ENCODE measurements at places on chromosomes 13 and 19.
A peak's percentile ranks its signal among the peaks of the same experiment; 100 is the strongest.

DNA sequence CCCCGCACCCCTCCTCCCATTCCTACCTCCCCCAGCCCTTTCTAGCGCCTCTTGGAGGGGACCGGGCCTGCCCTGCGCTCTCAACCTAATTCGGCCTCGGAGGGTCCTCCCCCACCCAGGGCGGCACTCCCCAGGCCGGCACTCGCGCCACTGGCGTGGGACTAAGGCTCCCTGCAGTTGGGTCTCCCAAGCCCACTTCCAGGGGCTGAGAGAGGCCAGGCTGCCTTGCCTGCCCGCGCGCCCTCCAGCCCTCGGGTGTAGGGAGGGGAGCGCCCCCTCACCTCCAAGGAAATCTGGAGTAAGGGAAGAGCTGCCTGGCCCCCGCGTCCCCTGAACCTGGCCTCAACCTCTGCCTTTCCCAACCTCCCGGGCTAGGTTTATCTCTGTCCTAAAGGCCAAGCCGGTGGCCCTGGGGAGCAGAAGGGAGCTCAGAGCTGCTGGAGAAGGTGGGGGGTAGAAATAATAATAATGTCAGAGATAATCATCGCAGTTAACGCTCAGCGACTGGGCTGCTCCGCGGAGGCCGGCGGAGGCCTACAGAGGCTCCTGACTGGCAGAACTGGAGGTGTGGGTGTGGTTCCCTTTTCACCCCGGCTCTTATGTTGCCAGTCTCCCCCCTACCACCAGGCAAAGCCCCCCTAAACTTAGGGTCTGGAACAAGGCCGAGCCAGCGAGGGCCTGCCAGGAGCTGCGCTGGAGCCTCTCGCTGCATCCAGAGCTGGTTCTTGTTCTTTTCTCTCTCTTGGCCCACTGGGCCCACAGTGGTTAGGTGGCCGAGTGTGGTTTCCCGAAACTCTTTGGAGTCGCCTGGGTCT lies 9.6 kb downstream of the ZIC2 start:
- no peak for DNase-seq

GRCh38 chr19:17751912-17752273 lies 616 bp downstream of the FCHO1 start:
- no peak for DNase-seq

DNA sequence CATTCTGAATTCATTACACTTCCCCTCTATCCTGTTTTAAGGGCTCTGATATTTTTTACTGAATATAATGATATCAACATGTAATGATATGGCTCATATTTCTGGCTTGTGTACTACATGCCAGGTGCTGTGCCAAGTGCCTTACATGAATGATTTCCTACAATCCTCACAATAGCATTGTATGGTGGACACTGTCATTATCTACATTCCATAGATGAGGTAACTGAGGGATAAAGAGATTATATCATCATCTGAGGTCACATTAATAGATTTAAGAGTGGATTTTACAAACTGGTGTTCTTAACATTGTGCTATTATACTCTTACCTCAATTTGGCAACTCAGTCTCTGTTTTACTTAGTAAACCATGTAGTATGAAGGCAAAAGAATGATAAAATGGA lies 502.0 kb downstream of the LIG4 start:
- no peak for DNase-seq

GRCh38 chr13:28282451-28282850 lies 144.1 kb downstream of the PAN3 start:
- DNase-seq, result no peak

GRCh38 chr13:30312904-30313303 lies 5.6 kb upstream of the KATNAL1 start:
- DNase-seq, result no peak

DNA sequence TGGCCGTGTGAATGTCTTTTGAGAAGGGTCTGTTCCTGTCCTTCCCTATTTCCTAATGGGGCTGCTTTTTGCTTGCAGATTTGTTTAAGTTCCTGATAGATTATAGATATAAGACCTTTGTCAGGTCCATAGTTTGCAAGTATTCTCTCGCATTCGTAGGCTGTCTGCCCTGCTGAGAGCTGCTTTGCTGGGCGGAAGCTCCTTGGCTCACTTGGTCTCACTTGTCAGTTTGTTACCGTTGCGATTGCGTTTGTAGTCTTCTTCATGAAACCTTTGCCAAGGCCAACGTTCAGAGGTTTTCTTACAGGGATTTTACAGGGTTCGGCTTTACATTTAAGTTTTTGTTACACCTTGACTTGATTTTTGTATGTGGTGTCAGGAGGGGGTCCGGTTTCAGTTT lies 44.0 kb upstream of the TFDP1 start:
- no peak for DNase-seq

GRCh38 chr13:105702441-105702840 lies 833.0 kb downstream of the EFNB2 start:
- no peak for DNase-seq

DNA sequence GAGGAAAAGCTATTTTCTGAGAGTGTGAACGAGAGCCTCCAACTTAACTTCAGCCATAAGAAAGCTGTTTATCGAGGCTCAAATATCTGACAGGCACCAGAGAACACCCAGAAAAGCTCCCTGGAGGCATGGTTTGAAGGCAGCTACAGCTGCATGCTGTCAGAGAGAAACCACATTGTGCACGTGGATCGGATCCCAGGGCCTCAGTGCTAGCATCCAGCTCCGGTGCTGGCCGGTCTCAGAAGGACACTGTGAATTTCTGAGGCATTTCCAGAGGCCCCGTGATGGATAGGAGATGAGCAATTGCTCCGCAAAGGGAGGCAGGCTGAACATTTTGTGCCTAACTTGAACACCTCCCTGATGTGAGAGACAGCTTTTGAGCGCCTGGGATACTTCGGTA lies 315.7 kb downstream of the FGF9 start:
- DNase-seq, result no peak

- DNase-seq, result no peak
Observed at GRCh38 chr13:42760951-42761350, 20.4 kb upstream of the FAM216B start.

GRCh38 chr19:53792721-53793433 lies 31.2 kb downstream of the NLRP12 start:
- DNase-seq, result peak; percentile 60

- DNase-seq, result no peak
Observed at GRCh38 chr13:20206065-20206697, 13.4 kb upstream of the GJB2 start.

GRCh38 chr13:114049026-114049425 lies 75.2 kb upstream of the C13orf46 start:
- no peak for DNase-seq

GRCh38 chr19:19909654-19910053 lies 8.9 kb downstream of the ZNF93 start:
- DNase-seq, result no peak

DNA sequence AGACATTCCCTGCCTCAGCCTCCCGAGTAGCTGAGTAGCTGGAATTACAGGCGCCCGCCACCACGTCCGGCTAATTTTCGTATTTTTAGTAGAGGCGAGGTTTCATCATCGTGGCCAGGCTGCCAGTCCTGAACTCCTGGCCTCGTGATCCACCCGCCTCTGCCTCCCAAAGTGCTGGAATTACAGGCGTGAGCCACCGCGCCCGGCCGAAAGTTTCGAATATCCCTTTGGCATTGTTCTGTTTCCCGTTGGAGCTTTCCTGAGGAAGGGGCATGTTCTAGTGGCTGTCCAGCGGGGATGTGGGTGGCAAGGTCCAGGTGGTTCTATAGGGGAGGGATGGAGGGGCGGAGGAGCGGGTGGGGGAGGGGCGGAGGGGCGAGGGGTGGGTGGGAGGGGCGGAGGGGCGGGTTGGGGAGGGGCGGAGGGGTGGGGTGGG lies 2.1 kb upstream of the BSG start:
- no peak for DNase-seq

DNA sequence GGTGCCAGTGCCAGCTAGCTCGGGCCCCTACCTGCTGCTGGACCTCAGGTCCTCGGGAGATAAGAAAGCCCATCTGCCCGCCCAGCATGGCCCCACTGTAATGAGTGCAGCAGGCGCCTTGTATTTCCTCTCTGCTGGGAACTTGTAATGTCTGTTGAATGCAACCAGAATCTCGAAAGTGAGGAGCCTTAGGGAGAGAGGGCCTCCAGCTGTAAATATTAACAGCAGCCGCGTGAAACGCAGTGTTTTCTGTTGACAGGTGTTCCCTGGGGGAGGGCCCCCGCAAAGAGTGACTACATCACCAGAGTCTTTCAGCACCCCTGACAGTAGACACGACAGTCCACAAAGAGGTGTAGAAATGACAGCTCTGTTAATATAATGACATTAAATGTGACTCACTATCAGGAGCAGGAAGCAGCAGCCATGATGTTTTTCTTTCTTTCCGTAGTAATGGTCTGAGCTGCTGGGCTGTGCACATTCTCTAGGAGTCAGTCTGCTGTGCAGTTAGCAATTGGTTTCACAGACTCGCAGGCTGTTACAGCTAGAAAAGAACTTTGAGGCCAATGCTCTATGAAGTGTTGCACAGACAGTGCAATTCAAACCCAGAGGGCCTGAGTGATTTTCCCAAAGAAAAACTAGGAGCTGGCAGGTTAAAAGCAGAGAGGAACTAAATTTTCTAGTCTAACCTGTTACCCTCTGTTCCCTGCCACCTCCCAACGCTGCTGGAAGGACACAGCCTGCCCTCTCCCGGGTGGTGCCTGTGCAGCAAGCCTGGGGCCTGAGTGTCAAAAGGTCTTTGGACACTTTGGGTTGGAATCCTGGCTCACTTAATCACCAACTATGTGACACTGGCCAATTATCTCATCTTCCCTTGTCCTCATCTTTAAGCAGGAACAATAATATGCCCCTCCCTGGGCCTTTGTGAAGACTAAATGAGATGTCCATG lies 58.6 kb upstream of the WASF3 start:
- peak; percentile 22 for DNase-seq

GRCh38 chr13:48429036-48429435 lies 16.1 kb upstream of the LPAR6 start:
- DNase-seq, result no peak

DNA sequence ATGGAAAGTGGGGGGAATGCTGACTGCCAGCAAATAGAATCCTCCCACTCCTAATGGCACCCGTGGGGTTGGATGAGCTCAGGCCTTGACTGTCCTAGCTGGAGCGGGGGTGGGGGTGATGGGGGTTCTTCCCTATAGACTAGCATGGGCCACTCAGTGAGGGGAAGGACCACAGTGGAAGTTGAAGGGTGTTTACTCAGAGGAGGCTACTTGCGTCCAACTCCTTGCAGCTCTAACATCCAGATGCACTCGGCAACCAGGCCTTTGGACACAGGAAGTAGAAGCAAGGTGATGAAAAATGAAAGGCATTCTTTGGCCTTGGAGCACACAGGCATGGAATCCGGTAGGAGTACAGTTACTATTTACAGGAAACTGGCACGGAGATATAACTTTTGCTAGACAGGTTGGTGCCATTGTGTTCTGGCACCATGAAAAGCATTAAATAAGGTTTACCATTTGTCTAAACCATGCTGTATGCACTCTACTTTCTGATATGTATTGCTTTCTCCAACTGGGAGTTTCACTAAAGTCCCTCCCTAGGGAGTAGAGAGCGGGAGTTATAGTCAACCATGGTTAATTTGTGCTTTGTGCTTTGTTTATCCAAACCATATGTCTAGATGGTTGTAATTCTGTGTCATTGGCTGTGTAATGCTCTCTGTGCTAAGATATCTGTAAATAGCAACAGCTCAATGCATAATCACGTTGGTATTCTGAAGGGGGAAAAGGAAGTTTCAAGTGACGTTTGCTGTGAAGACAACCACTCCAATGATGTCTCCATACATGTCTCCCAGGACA lies 125.3 kb downstream of the TSHZ3 start:
- peak; percentile 95 for DNase-seq

DNA sequence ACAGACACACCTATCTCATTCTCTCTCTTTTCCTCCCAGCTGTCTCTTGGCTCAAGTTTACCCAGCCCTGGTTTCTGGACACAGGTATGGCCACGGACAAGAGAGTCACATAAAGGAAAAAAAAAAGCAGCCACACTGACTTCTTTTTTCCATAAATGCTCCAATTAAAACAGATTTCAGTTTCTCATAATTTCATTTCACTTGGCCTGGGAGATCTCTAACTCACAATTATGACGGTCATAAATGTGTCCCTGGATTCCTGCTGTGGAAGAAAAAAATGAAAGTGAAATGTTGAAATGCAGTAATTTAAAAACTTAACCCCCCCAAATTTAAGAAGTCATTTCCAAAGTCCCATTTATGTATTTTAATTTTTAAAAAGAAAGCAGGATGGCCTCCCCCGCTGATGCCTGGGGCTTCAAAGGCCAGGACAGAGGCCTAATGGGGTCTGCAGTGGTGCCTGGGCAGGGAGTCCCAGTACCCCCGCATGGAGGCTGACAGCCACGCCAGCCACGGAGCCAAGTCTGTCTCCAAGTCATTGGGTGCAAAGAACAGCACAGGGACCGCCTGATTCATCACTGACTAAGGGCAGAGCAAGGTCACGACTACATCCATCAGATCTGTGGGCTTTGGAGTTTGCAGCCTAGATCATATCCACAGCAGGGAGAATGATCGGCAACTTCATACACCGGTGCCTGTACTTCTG lies 79.7 kb downstream of the TSHZ3 start:
- DNase-seq, result no peak

DNA sequence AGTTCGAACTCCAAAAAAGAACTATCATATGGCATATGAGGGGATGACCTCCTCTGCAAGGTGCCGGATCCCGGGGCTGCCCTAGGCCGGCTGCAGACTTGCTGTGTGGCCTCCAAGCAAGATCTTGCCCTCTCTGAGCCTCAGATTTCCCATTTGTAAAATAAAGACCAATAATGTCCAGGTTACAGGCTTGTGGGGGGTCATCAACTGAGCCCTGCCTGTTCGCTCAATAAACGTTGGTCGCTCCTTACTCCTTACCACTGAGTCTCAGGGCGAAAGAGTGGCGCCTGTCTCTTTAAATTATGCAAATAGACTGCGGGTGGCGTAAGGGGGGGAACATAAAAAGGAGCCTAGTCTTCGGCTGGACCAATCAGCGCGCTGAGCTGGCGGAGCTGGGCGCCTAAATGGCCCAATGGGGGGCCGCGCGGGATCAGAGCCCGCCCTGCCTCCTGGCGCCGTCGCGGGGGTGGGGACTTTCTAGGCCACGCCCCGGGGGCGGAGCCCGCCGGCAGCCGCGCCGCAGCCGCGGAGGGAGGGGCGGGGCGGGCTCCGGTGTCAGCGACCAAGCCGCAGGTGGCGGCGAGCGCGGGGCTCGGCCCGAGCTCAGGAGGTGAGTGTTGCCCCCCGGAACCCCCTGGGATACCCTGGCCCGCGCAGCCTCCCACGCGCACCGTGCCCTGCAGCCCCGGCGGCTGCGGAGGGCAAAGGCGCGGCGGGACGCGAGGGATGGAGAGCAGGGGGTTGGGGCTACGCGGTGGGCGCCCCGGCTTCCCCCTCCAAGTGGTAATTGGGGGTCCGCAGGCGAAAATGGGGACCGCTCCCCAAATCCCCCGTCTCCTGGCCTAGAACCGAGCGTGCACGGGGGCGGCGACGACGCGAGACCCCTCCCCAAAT lies 3.8 kb upstream of the FCHO1 start:
- DNase-seq, result peak; percentile 82
